ENCODE measurements at places on chromosomes 11 and 22. TPM values are rescaled to one million over a fixed set of nuclear protein-coding genes. Genes with fewer than 3 reads are reported as not detected.

The TNNI2 gene
- 2,937 TPM for total RNA-seq

The UBQLNL gene
- total RNA-seq, result under 0.01 TPM

The CSRP3 gene
- total RNA-seq, result 360 TPM

The ATP6V1E1 gene
- 60.0 TPM for total RNA-seq

The OR5AN1 gene
- total RNA-seq, result not detected
